Urinary bladder (tissue), 4 donors: ENCODE measurements at places on chromosomes 5 and 9. TPM values are rescaled to one million over a fixed set of nuclear protein-coding genes. Genes with fewer than 3 reads are reported as not detected.

- no peak for DNase-seq
Observed at GRCh38 chr5:151180291-151180690, 22.7 kb upstream of the ANXA6 start.

DNA sequence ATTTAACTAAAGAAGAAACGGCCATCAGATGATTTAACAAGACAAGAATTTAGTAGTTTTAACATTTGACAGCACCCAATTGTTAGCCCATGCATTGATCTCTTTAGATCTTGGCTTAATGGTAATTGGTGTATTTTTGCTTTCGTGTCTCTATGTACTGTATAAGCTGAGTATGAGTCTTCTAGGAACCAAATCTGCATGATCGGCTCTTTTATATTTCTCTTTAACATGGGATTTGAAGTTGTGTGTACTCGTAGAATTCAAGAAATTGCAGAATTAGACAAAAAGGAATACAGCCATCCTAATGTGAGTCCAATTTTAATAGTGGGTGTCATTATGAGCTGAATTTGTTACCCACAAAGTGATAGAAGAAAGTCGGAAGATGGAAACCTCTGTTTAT is 438.9 kb upstream of the WWC1 start:
- no peak for DNase-seq

- DNase-seq, result no peak
Observed at GRCh38 chr9:126442636-126443035, 116.0 kb downstream of the MVB12B start.

DNA sequence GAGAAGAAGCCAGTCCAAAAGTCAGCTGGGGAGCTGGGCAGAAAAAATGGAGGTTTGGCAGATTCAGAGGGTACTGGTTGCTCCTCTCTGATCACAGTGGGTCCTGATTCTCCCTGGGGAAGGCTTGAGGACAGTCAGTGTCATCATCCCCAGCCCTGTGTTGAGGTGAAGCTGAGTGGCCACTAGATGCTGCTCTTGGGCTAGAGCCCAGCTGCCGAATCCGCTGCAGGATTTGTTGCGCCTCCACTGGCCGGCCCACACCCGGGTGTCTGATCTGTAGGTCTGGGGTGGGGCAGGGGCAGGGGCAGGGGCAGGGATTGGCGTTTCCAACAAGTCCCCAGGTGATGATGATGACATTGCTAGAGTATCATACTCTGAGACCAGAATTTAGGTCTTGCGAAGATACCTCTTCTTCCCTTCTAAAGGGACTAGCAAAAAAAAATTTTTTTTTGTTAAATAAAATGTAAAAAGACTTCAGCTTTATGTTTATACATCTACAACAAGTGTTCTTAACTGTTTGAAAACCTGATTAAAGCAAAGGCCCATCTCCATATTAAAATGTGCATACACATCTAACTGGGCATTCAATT is 106.8 kb downstream of the PDE6A start:
- no peak for DNase-seq

Gene PHF2
- total RNA-seq, result 20.0 TPM

Gene COL23A1
- total RNA-seq, result 0.90 TPM

Gene OXCT1
- total RNA-seq, result 26.3 TPM
